ENCODE measurements at places on chromosomes 6 and 20.

DNA sequence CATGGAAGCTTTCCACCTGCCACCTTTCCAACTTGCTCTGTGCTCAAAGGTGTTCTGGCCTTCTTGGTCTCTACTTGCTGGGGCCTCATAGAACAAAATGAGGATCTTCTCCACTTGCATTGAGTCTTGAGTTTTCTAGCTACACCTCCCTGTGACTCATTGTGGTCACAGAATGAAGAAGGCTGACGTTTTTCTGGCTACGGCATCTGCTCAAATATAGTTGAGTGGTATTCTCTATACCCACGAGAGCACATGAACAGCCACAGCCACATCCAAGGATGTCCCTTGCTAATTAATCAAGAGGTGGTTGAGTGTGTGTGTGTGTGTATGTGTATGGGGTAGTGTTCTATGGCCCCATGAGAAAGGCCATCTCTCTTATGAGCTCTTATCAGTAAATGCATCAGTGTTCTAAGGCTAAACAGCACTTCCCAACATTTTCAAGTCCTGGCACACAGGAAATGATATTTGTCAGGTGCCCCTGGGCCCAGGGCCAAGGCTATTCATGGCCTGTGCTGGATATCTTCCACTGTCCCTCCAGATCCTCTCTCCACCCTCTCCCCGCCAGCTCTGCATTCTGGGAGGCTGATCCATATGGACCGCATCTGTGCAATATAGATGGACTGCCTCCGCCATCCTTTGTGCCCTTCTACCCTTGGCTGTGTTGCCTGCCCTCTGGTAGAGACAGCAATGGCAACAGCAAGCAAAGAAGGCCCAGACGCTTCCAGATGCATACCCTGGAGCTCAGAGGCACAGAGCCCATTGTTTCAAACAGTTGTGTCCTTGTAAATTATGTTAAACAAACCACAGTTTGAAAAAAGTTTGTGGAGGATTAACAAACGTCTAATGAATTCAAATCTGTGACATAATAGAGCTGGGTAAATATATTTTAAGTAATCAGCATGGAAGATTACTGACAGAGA is 150.2 kb downstream of the LRFN2 start:
- peak; percentile 69 for DNase-seq

- no peak for DNase-seq
Measured at GRCh38 chr6:27922949-27923348, 10.8 kb upstream of the OR2B2 start.

DNA sequence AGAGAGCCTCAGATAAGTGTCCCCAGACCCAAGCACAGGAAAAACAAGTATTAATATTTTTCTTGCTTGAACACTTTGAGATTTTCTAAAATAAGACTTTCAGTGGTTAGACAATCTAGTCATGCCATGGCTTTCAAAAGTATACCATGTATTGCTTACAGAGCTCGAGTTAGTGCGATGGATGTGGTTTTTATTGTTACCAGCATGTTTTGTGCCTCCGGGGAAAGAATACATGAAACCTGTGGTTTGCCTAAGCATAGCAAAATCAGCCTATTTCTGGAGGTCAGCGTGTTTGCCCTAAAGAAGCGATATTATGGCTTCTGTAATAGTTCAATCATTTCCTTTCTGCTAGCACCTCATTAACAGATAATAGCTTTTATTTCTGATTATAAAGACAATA is 21.6 kb downstream of the RIN2 start:
- no peak for DNase-seq

DNA sequence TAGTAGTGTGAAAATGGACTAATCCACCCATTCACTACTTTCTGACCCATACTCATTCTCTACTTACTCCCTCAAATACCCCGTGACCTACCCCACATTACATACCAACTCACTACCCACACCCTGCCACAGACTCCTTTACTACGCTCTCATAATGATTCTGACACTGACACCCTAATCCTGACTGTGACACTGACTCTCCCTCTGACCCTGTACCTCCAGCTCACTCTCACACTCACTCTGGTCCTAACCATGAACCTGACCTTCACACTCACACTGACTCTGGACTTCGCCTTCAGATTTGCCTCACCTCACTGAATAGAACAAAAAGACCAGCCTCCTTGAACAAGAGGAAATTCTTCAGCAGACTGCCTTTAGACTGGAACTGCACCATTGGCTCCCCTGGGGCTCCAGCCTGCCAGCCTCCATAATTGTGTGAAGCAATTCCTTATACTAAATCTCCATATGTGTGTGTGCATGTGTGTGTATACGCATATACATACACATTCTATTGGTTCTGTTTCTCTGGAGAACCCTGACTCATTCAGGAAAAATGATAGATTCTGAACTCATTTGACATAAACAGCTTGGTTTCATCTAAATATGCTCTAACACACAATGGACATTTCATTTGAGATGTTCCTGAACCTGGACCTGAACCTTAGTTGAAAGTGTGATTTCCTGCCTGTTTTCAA is 10.5 kb upstream of the ZNF343 start:
- no peak for DNase-seq

- DNase-seq, result no peak
Measured at GRCh38 chr6:50524341-50524740, 189.0 kb upstream of the TFAP2D start.

DNA sequence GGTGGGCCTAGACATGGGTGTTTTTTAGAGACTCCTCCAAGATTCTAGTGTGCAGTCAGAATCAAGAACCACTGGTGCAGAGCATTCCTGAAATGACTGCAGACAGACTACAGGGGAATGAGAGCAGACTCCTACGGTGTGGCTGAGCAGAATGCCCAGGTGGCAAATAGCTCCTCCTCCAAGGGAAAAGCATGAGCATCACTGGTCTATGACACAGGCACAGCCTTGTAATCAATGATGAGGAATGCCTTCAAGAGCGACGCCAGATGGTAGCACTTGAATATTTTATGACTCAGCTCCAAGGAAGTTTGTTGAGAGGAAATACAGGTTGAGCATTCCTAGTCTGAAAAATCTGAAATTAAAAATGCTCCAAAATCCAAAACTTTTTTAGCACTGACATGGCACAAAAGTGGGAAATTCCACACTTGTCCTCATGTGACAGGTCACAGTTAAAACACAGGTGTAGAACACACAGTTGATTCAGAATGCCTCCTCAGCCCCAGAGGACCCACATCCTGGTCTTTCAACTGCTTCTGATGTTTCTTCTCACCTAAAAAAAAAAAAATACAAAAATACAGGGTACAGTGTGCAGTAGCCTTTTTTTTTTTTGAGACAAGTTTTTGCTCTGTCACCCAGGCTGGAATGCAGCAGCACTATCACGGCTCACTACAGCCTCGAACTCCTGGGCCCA is 10.6 kb upstream of the FAM8A1 start:
- DNase-seq, result no peak

GRCh38 chr20:53878262-53879047 is 191.9 kb downstream of the BCAS1 start:
- no peak for DNase-seq

DNA sequence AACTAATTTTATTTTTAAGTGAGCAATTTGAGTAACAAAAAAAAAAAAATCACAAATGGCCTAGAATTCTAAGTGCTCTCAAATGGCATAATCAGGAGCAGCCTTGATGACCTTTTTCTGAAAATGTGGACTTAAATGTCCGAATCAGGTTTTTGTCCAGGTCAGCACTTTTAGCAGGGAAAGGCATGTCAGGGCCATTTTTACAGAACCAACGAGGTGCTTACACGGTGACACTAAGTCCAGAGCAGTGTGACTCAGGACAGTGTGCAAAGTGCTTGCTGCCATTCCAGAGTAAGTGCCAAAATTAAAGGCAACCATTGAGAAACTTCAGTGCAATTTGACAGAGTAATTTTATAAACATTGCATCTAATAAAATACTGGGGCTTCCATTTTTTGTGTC is 127.8 kb downstream of the KIF16B start:
- DNase-seq, result no peak

GRCh38 chr6:12289933-12290820 is at the start of gene EDN1:
EDN1 (plus strand) TSS chr6:12290361; CDS start chr6:12290630, 269 bp downstream.
- DNase-seq, result peak; percentile 79

DNA sequence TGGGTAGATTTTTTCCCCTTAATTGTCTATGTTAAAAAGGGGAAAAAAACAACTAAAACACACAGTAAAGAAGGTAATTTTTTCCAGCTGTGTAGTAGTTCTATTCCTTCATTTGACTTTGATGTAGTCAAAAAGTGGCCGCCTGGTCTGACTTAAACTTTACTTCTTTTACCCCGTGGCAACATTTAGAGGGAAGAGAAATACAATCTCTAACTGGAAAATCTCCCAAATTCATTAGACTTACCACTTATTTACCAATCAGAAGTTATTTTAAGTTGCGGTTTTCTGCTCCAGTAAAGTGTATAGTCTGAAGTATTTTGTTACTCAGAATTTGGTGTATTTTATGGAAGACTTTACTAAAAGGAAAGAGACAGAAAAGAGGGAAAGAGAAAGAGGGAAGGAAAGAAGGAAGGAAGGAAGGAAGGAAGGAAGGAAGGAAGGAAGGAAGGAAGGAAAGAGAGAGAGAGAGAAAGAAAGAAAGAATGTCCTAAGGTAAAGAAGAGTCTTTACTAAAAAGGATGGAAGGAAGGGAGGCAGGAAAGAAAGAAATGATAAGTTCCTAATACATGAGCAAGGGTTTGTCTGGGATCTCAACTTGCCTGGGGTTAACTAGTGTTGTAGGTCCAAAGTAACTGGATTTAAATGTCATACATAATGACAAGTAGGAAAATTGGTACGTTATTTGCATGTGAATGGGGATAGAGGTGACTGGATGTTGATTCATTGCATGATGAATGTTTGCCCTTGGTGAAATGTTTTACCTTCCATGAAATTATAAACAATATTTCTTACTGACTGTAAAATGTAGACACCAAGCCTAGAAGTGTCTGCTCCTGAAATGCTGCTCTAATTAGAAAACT is 135.1 kb downstream of the SAMD5 start:
- no peak for DNase-seq

DNA sequence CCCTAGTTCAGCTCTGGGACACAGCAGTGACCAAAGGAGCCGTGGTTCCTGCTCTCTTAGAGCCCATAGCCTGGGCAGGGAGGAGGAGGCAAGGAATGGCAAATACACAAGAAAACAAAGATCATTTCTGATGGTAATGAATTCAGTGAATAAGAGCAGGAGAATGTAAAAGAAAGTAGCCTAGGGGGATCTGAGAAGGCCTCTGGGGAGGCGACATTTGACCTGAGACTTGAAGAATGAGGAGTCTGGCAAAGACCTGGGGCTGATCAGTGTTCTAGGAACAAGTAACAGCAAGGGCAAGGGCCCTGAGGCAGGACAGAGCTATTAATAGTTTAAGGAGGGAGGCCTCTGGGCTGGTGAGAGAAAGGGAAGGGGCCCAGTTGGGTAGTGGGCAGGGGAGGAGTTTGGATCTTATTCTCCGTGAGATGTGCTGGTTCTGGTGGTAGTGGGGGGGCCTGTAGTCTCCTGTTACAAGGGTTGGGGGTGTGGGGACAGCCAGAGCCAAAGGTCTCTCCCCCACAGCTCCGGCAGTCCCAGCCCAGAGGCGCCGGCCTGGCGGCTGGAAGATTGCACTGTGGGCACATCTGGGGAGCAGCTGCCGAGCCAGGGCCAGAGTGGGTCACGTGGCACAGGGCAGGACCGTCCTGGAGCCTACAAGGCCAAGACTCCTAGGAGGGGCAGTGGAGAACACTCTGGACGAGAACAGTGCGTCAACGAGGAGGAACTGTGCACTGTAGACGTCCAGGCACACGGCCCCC is 9.3 kb upstream of the ID1 start:
- DNase-seq, result peak; percentile 91

DNA sequence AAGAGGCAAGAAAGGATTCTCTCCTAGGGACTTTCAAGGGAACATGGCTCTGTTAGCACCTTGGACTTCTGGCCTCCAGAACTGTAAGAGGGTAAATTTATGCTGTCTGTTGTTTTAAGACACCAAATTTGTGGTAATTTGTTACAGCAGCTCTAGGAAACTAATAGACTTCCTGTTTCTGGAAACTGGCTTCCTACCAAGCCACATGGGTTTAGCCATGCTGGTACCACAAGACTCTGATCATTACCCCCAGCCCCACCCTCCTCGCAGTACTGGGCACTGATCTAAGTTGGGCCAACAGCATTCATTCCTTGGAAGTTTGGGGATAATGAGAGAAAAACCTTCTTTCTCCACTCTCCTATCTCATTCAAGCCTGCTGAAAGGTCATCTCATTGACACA is 109.5 kb upstream of the SMLR1 start:
- DNase-seq, result peak; percentile 69

DNA sequence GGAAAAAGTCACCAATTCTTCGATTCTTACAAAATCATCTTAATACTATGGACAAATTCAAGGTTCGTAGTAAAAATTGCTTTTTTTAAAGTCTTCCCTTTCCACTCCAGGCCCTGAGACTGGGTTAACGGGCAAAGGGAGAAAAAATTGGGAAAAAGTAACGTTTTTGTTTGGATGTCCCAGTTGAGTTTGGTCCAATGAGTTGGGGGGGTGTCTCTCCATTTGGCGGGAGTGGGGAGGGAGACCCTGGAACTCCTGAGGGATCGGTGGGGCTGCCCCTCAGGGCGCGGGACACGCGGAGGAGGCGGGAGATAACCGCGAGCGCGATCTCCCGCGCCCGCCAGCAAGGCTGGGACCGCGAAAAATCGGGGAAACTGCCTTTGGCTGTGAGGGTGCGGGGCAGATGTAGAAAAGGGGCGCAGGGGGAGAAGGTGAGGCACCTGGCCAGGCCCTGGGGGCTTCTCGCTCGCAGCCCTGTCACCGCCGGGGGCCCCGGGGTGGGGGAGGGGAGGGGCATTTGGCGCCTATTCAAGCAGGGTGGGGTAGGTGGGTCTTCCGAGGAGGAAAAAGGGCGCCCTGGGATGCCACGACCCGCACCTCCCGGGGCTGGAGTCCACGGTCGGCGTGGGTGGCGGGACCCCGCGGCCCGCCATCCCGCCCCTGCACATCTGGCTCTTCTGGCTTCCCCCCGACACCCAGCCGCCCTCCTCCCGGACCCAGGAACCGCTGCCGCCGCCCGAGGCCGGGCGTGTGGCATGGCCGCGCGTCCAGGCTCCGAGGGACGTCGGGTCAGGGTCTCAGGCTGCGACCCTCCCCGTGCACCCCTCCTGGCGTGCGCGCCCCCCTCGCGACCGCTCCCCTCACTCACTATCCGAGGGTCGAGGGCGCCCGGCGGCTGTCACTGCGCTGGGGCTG is 595 bp downstream of the FBXO5 start:
- peak; percentile 53 for DNase-seq

- no peak for DNase-seq
Measured at GRCh38 chr6:2891768-2892170, 11.3 kb downstream of the SERPINB9 start.

- no peak for DNase-seq
Measured at GRCh38 chr6:66930559-66931290, 1223.7 kb upstream of the EYS start.

DNA sequence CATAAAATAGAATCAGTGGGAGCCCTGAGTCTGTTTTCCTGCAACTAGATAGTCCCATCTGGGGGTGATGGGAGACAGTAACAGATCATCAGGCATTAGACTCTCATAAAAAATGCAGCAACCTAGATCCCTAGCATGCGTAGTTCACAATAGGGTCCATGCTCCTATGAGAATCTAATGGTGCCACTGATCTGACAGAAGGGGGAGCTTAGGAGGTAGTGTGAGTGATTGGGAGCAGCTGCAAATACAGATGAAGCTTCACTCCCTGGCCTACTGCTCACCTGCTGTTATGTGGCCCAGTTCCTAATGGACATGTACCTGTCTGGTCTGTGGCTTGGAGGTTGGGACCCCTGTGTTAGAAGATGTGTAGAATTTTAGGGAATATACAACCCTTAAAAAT is 904.5 kb upstream of the EPHA7 start:
- peak; percentile 52 for DNase-seq

GRCh38 chr6:5894357-5894756 is 112.4 kb downstream of the NRN1 start:
- DNase-seq, result no peak

- DNase-seq, result no peak
Measured at GRCh38 chr20:46627234-46627633, 24.0 kb downstream of the SLC13A3 start.

GRCh38 chr20:14189794-14190402 is 147.5 kb downstream of the FLRT3 start:
- DNase-seq, result peak; percentile 9
